Activated T-cell treated with anti-CD3 and anti-CD28 coated beads, Interleukin-2, amount 50 U/mL, for 72 hours (primary cell): ENCODE measurements at places on chromosomes 11 and 22. TPM values are rescaled to one million over a fixed set of nuclear protein-coding genes. Genes with fewer than 3 reads are reported as not detected.

- DNase-seq = no peak
Observed at GRCh38 chr11:133118563-133119268, 413.6 kb downstream of the OPCML start.

- DNase-seq = peak; percentile 3
Observed at GRCh38 chr11:62472063-62472884, 53.4 kb downstream of the SCGB1A1 start.

- DNase-seq = no peak
Observed at GRCh38 chr22:29700900-29701154, 19.0 kb upstream of the CABP7 start.

DNA sequence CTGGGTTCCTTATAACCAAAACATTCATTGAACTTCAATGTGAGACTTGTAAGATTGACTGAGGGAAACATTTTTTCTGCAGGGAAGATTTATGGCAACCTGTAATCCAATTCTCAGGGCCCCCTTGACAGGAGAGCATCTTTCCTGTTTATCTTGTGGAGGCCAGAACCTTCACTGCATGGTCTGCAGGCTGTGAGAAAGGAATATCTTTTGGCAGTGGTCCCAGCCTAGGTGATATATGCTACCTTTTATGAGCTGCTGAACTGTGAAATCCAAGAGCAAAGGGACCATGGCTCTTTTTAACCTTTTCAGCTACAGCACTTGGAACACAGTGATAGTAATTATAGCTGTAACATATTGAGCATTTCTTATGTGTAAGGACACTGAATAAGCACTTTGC is 590.2 kb upstream of the B3GAT1 start:
- DNase-seq = no peak

DNA sequence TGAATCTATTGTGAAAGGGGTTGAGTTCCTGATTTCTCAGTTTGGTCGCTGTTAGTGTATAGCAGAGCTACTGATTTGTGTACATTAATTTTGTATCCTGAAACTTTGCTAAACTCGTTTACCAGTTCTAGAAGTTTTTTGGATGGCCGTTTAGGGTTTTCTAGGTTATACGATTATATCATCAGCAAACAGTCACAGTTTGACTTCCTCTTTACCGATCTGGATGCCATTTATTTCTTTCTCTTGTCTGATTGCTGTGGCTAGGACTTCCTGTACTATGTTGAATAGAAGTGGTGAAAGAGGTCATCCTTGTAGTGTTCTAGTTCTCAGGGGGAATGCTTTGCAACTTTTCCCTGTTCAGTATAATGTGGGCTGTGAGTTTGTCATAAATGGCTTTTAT is 24.6 kb upstream of the OOSP4B start:
- DNase-seq = no peak

UCP3 gene
- total RNA-seq = 5.4 TPM

DNA sequence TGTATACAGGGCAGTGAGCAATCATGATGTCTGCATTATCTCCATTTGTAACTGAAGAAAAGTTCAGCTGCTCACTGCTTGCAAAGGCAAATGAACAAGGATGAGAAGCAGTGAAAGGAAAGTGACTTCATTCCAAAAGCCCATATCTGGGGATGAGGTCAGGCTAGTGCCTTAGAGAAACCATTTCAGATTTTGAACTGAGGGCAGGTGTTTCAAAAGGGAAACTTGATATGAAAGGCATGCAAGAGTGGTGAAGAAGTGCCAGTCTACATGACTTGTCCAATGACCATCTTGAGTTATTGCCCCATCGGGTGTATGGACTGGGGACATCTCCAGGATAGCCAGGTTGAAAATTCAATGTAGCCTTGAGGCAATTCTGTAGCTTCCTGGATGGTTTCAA is 7.3 kb upstream of the APOL4 start:
- DNase-seq = no peak

GRCh38 chr11:125224391-125225021 is 60.0 kb downstream of the PKNOX2 start:
- DNase-seq = no peak

- DNase-seq = no peak
Observed at GRCh38 chr22:28925916-28926315, 42.5 kb downstream of the ZNRF3 start.

- no peak for DNase-seq
Observed at GRCh38 chr11:12160680-12161079, 50.3 kb downstream of the MICAL2 start.
